ENCODE measurements at places on chromosomes 1 and 21.

DNA sequence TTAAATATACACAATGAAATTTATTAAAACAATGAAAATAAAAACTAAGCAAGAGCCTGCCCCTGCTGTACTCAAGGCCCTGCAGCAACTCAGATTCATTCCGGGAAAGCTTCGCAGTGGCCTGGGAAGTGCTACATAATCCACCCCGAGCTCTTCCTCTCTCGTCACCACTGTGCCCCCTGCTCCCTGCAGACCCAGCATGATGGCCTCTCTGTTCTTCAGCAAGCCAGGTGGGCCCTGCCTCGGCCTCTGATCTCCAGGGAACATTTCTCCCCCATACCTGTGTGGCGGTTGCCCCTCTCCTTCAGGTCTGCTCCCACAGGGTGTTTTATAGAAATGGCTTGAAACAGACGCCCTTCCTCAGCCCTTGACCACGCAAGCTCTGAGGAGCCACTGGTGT is 10.6 kb downstream of the RNF187 start:
- DNase-seq = no peak

DNA sequence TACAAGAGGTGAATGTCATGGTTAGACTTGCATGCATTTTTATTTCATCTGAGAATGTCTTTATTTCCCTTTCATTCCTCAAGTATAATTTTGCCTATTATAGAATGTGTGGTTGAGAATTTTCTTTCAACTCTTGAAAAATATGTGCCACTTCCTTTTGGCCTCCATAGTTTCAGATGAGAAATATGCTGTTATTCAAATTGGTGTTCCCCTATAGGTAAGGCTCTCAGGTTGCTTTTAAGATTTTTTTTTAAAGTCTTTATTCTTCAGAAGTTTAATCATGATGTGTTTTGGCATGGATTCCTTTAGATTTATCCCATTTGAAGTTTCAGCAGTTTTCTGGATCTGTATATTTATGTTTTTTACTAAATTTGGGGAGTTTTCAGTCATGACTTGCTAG is 2.1 kb downstream of the MROH7 start:
- no peak for DNase-seq

GRCh38 chr1:31521761-31522555 is 54.4 kb upstream of the TINAGL1 start:
- peak; percentile 43 for DNase-seq

- DNase-seq = no peak
These were observed 4.8 kb downstream of the ATP6V1G3 start for GRCh38 chr1:198535631-198536030.

DNA sequence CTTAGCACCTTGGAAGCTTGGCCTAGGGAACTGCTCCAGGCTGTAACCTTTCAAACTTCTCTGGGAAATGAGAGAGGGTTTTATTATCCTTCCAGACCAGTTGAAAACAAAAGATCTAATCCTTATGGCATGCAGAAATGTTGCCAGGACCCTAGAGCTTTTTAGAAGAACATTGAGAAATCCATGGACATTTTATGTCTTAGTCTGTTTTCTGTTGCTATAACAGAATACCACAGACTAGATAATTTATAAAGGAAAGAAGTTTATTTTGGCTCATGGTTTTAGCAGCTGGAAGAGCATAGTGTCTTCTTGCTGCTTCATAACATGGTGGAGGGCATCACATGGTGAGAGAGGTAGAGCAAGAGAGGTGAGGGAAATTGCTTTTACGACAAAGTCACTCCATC is 25.8 kb downstream of the OSBPL9 start:
- no peak for DNase-seq

DNA sequence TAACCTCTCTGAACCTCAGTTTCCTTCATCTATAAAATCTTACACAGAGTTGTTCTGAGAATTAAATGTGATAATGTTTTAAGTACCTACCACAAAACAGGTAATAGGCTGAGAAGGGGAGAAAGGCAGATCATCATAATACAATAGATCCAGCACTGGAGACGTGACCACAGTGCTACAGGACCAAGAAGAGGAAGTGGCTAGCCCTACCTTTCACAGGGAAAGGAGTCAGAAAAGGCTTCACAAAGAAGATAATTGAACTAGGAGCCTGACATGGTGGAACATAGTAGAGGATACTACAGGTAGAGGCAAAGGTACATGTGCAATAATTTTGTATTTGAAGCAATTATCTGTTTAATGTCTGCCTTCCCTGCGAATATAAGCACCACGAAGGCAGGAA is 45.1 kb downstream of the ERI3 start:
- DNase-seq = no peak

All from tibial artery (tissue), 4 donors.